ENCODE measurements at places on chromosomes 5 and 9.

GRCh38 chr5:165981671-165982070, 2309.8 kb upstream of the WWC1 start:
- DNase-seq = peak; percentile 52

DNA sequence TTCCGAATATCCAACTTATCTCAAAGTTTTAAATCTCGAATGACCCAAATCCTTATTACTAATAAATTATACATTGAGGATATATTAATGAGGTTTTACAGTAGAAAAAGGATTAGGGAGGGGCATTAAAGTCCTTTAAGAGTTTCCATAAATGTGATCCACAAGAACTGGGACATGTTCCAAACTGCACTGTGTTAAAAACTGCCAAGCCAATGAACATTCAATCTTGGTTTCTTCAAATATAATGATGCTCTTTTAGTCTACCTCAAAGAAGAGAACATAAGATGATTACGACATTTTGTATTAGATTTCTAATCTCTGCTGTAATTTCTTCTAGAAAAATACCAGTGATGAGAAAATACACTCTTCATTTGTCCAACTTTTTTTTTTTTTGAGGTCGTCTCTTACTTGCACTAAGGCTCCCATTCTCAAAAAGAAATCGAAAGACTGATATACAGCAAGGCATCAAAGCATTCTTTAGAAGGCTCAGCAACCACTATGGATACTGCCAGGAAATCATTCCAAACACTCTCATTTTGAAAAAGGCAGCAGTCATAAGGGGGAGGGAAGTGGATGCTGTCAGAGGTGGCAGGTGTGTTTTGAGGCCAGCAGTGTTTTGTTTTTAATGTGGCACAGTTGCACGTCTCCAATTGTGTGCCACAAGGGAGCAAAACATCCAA, 1.7 kb downstream of the PTAR1 start:
- DNase-seq = no peak

GRCh38 chr5:139808481-139809330, 13.1 kb downstream of the PSD2 start:
- no peak for DNase-seq

DNA sequence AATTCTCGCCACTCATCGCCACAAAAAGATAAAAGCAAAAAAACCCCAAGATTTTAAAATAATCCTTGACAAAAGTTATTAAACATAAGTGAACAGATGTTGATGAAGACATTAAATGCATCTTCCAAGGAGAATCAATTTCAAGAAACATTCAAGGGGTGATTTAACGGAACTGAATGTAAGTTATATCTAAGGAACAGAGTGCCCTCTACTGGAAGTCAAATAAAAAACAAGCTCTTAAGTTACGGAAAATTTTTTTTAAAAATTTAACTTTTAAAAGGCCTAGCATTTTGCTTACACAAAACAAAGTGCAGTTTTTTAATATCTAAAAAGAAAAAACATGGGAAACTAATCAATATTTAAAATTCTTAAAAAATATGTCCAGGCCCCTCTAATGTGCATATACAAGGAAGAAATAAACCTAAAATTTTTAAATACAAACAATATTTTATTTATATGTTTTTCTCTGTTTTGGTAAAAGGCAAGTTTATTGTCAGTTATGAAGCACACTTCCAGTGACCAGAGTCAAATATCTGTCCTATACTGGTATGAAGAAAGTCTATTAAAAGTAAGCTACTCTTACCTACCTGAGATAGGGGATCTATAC, 28.0 kb downstream of the TEX10 start:
- DNase-seq = no peak

GRCh38 chr5:28254846-28255245, 1216.5 kb upstream of the CDH9 start:
- DNase-seq = no peak

- DNase-seq = no peak
Measured at GRCh38 chr5:143933451-143933850, 121.5 kb downstream of the HMHB1 start.

Data from glutamatergic neuron (in vitro differentiated cells).